AG04450 (cell line): ENCODE measurements at places on chromosomes 6 and 20.

DNA sequence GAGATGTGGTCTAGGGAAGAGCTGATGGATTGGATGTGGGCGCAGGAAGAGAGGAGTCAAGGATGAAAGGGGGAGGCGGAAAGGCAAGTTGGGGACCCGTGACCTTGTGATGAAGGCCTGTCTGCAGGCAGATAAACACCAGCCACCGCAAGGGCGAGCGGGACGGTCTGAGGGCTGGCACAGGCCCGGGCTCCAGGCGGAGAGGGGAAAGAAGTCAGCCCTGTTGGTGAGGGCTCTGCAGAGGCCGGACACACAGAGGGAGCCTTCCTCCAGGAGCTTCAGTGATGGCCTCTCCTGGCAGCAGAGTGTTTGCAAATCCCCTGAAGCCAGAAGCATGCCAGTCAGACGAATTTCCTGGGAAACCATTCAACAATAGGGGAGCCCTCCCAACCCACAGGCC is 112.2 kb downstream of the ZDHHC14 start:
- no peak for DNase-seq

DNA sequence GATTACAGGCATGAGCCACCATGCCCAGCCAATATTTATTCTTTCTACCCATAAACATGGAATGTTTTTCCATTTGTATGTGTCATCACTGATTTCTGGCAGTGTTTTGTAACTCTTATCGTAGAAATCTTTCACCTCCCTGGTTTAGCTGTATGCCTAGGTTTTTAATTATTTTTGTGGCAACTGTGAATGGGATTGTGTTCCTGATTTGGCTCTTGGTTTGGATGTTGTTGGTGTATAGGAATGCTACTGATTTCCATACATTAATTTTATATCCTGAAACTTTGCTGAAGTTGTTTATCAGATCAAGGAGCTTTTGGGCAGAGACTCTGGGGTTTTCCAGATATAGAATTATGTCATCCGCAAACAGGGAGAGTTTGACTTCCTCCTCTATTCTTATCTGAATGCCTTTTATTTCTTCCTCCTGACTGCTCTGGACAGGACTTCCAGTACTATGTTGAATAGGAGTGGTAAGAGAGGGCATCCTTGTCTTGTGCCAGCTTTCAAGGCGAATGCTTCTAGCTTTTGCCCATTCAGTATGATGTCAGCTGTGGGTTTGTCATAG is 198.6 kb downstream of the ZDHHC14 start:
- DNase-seq: no peak

- no peak for DNase-seq
These were observed 145.1 kb downstream of the MRPL14 start for GRCh38 chr6:43982084-43982625.

GRCh38 chr6:106637051-106637716 is 7.8 kb downstream of the QRSL1 start:
- no peak for DNase-seq

GRCh38 chr20:64229507-64230061 is 26.0 kb upstream of the PCMTD2 start:
- no peak for DNase-seq

DNA sequence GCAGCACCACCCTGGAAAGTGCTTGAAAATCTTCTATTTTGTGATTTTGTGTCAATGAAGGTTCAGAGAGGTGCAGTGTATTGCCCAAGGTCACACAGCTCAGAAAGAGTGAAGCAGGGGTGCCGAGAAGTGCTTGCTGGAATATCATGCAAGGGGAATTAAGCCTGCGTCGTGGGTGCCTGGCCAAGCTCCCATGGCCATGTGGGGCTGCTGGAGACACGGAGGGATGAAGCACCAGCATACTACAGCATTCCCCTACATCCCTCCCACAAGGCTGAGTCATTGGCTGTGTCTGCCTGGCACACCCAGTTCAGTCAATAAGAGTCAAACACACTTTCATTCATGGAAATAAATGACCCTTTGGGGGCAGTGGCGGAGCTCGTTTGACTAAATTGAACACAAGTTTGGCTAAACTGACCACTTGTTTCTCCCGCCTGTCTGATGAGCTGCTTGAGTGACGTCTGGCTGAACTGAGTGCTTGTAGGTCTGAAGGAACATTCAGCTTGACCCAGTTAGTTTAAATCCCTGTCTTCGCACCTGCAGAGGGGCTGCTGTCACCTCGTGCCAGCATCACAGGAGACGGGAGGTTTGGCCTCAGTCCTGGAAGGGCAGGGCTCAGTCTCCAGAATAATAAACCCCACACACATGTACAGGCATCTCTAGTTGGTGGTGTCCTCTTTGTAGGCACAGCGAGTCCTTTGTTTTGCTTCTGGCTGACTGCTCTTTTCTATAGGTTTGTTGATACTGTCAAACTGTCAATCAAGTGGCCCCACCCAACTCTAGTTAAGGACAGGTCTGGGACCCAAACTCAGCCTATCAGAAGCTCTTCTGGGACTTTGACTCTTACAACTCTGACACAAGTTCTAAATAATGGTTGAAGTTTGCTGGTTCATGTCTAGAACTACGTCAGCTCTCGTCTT is 8.4 kb upstream of the TGM2 start:
- DNase-seq: peak; percentile 43

DNA sequence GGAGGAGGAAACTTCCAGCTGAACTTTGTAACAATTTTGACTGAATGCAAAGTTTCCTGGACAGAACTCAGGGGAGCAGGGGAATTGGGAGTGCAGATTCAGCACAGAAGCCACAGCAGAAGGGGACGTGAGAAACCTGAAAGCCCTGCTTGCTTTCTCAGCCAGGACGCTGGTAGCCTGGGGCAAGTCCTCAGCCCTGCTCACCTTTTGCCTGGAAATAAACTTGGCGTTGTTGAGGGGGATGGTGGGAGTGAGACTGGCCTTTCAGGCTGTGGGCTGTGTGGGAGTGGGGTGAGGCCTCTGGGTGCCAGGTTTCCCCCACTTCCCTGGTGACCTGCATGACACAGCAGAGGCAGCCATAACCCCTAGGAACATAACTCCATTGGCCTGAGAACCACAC is 238.1 kb upstream of the HS3ST5 start:
- DNase-seq: no peak
